ENCODE measurements at places on chromosomes 1 and 21.
A peak's percentile ranks its signal among the peaks of the same experiment; 100 is the strongest.

DNA sequence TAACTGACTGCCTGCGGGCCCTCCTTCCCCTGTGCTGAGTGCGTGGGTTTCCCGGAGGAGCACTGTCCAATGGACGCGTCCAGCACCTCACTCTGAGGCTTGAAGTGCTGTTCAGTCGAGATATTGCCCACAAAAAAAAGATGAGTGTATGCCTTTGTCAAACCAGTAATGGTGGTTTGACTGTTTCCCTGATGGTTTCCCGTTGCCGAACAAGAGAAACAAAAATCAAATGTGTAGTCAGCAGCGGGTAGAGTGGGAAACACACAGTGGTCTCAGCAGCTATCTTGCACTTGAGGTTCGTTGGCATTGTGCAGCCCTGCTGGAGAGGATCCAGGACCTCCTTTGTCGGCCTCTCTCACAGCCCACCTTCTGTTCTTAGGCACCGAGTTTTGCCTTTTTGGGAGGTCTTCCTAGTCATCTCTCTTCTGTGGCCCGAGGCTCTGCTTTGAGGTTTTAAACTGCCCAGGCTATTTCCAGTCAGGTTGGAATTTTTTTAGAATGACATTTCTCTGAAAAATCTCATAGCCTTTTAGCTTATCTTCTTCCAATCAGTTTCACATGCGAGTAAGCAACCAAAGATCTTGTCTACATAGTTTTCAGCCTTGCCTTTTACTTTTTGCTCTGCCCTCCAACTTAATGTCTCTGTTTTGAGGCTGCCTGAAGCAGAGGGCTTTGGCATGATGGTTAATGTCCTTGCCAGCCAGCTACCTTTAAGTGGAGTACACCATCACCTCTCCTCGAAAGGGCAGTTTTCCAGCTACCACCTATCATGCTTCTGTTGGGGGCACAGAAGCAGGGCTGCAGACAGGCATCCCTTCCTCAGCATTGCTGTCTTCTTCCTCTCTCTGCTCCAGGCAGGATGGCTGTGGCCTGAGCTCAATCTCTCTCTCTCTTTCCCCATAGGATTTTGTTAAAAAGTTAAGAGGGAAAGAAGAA, 132.3 kb downstream of the URB2 start:
- ATAC-seq, result no peak

GRCh38 chr1:41902159-41902577, 16.6 kb downstream of the HIVEP3 start:
- no peak for ATAC-seq

- ATAC-seq, result peak; percentile 96
Measured at GRCh38 chr1:246875041-246876026, 56.4 kb downstream of the AHCTF1 start.

DNA sequence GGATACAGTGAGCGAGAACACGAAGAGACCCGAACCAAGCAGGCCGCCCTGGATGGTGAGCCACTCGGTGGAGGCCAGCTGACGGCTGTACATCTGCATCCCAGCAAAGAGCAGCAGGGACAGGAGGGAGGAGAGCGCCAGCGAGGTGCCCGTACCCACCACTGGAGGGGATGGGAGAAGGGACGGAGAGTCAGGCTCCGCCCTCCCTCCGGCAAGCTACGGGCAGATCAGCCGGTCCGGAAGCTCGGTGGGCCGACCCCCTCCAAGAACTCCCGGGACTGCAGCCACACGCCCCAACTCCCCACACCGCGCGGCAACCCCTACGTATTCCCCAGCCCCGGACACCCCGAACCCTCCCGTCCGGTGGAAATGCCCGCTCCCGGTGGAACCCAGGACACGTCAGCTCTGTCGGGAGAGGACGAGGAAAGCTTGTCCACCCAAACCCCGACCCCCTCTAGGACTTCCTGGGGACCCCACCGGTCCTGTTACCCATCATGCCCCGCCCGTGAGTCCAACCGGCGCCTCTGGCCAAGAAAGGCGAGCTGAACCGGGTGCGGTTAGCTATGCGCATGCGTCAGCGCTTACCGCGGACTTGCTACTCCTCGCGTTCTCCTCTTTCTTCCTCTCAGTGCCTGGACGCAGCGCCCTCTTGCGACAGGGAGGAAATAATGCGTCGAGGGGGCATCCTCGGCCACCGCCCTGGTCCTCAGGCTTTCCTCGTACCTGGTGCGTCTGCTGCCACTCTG, at the start of gene KRTCAP2:
TSS of gene KRTCAP2 (minus strand) at position 573 of the 746 bp plus-strand sequence. CDS start at position 493, 80 bp downstream.
- peak; percentile 85 for ATAC-seq

GRCh38 chr1:170678027-170678600, 14.2 kb downstream of the PRRX1 start:
- no peak for ATAC-seq

- no peak for ATAC-seq
Measured at GRCh38 chr1:35215346-35215745, 22.4 kb upstream of the SFPQ start.

DNA sequence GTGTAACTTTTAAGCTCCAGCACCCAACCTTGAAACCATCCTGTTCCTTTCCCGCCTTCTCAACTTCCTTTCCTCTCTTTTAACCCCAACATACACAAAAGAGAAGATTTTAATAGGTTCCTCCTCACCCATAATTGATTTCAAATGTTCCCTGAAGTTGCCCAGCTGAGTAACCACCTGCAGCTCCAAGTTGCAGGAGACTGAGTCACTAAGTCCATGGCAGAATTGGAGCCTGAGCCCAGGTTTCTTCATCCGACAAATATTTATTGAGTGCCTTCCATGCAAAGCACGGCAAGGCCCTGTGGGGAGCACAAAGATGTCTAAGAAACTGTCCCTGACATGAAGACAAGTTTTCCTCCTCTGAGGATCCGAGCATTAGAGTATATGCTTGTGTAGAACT, 97.7 kb downstream of the PAPPA2 start:
- no peak for ATAC-seq

DNA sequence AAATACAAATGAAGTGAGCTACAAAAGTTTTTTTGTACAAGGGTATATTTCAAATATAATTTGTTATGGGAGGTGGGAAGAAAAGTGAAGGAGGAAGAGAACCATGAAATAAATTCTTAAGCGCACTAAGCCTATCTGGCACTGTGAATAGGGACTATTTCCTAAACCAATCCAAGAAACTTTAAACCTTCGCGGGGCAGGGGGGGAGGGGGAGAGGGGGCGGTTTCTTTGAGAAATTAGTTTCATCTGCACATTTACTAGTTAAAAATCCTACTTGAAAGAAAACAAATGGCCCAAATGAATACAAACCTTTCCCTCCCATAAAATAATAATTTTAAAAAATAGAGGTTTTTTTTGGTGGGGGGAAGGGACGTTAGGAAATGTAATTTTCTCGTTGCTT, 364 bp downstream of the GOLPH3L start:
- ATAC-seq, result no peak

DNA sequence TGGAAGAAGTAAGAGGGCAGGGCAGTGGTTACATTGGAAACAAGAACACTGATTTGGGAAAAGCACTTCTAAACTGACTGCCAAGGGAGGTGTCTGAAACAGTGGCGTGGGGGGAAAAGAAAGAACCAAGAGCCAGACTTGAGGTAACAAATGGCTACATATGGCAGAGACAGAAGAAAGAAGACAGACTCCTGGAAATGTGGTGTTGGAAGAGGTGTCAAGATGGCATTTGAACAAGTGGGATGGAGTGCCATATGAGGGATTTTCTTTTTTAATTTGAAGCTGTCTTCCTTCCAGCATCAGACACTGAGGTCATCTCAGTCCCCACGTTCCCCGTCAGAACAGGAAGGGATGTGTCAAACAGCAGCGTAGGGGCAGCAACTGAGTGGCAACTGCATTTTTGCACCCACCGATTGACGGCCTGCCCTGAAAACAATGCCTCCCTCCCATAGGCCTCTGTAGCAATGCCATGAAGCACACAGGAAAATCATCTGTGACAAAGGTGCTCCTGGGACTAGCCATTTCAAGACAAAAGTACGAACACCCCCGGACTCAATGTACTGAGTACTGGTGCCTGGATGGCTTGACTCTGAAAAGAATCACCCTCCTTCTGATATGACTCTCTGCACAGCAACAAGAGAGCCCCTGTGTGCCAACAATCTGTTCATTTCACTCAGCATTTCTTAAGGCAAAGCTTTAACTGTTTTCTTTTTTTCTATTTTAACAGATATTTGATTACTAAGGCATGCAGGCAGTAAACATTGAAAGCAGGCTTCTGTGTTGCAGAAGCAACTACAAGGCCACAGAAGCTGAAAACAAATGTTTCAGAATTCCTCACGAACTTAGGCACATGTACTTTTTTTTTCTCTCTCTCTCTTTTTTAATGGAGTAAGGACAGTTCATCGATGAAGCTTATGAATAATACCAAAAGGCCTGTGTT, 37.0 kb downstream of the LPAR3 start:
- no peak for ATAC-seq

Data from activated CD4-positive, CD25-positive, alpha-beta regulatory T cell treated with anti-CD3 and anti-CD28 coated beads, Interleukin-2, amount 50 U/mL, for 24 hours (primary cell).